ENCODE measurements at places on chromosomes 13 and 19. TPM values are rescaled to one million over a fixed set of nuclear protein-coding genes. Genes with fewer than 3 reads are reported as not detected.

TICAM1 gene
- polyA plus RNA-seq: 4.7 TPM

VSIG10L gene
- 5.7 TPM for polyA plus RNA-seq

PGLYRP2 gene
- 0.14 TPM for polyA plus RNA-seq

RUBCNL gene
- polyA plus RNA-seq: 48.4 TPM

TEX26 gene
- polyA plus RNA-seq: 0.43 TPM

KL gene
- polyA plus RNA-seq: 0.80 TPM

UBE2L5 gene
- 0.23 TPM for polyA plus RNA-seq

RNF113B gene
- not detected for polyA plus RNA-seq

SULT2B1 gene
- polyA plus RNA-seq: 4.3 TPM

S1PR5 gene
- 4.2 TPM for polyA plus RNA-seq

S1PR4 gene
- 18.6 TPM for polyA plus RNA-seq

CCDC70 gene
- 0.07 TPM for polyA plus RNA-seq

C19orf33 gene
- polyA plus RNA-seq: 93.6 TPM

SOHLH2 gene
- polyA plus RNA-seq: 0.41 TPM

KLK12 gene
- polyA plus RNA-seq: 3.0 TPM

WASF3 gene
- 2.7 TPM for polyA plus RNA-seq

PODNL1 gene
- polyA plus RNA-seq: 0.94 TPM

PRR12 gene
- 10.2 TPM for polyA plus RNA-seq

BST2 gene
- 221 TPM for polyA plus RNA-seq

UGGT2 gene
- polyA plus RNA-seq: 6.8 TPM

APLP1 gene
- polyA plus RNA-seq: 3.3 TPM

MEGF8 gene
- polyA plus RNA-seq: 5.5 TPM

ZNF99 gene
- 0.02 TPM for polyA plus RNA-seq

SYNE4 gene
- 5.8 TPM for polyA plus RNA-seq

ZNF66 gene
- polyA plus RNA-seq: 2.8 TPM

ANKRD10 gene
- polyA plus RNA-seq: 207 TPM

ZNF682 gene
- polyA plus RNA-seq: 19.6 TPM

PPM1N gene
- 4.0 TPM for polyA plus RNA-seq

KLHL1 gene
- polyA plus RNA-seq: 0.05 TPM

SPRED3 gene
- polyA plus RNA-seq: 0.27 TPM

TJP3 gene
- polyA plus RNA-seq: 3.3 TPM

MEIOSIN gene
- 0.02 TPM for polyA plus RNA-seq

CGB7 gene
- 6.7 TPM for polyA plus RNA-seq

ZNF844 gene
- 7.0 TPM for polyA plus RNA-seq

All from thymus (tissue), 14 donors.